ENCODE measurements at places on chromosomes 7 and 10.

- DNase-seq: no peak
Observed at GRCh38 chr10:34809796-34810195, 5.3 kb downstream of the PARD3 start.

DNA sequence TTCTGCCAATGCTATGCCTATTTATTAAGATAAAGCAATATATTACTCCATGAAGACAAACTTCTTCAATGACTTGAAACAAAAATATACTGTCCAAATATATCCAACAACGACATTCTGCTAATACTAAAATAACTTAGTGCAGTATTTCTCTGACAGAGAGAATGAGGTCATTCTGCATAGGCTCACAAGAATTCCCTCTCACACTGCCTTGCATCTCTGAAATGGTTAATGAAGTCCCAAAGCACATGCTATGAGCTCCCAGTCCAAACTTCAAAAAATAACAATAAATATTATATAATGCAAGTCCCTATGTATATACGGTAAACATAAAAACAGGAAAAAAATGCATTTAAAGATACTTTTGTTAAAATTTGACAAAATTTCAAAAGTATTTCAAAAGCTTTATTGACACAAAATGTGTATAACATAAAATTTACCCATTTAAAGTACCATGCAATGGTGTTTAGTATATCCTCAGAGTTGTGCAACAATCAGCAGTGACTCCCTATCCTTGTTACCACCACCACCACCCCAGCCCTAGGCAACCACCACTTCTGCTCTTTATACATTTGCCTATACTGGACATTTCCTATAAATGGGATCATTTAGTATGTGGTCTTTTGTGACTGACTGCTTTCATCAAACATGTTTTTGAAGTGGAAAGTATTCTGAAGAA, 27.6 kb downstream of the CHCHD3 start:
- DNase-seq: no peak

- DNase-seq: no peak
Observed at GRCh38 chr7:97006816-97007582, 1.6 kb downstream of the DLX6 start.

- DNase-seq: no peak
Observed at GRCh38 chr10:124164264-124164663, 70.9 kb upstream of the CHST15 start.
